CD4-positive, alpha-beta T cell treated with Interleukin-6 for 4 hours (primary cell): ENCODE measurements at places on chromosomes 5 and 9.

GRCh38 chr9:95413793-95414192 is 96.3 kb upstream of the FANCC start:
- DNase-seq = no peak

DNA sequence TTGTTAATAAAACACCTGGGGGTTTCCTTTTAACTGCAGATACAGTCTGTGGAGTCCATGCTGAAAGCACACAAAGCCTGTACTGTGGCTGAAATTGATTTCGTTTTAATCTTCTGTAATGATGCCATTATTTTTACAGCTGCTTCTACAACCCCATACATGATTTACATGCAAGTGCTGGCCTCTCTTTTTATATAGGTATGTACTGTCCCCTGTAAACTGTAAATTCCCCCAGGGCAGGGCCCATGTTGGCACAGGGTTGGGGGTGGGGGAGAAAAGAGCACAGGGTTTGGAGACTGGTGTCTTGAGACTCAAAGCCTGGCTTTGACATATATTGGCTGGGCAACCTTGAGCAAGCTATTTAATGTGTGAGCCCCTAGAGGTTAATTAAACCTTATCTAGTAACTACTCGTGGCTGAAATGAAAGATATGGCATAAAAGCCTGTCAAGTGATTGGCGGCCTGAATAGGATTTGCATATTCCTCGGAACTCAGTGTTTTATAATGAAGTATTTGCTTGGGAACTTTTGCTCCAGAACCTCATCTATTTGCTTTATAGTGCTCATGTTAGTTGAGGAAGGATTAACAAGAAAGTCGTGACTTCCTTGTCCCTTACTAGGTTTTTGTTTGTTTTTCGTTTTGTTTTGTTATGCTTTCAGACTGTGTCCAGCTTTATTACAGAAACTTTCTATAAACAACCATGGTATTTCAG is 34.0 kb downstream of the KLF4 start:
- DNase-seq = no peak

DNA sequence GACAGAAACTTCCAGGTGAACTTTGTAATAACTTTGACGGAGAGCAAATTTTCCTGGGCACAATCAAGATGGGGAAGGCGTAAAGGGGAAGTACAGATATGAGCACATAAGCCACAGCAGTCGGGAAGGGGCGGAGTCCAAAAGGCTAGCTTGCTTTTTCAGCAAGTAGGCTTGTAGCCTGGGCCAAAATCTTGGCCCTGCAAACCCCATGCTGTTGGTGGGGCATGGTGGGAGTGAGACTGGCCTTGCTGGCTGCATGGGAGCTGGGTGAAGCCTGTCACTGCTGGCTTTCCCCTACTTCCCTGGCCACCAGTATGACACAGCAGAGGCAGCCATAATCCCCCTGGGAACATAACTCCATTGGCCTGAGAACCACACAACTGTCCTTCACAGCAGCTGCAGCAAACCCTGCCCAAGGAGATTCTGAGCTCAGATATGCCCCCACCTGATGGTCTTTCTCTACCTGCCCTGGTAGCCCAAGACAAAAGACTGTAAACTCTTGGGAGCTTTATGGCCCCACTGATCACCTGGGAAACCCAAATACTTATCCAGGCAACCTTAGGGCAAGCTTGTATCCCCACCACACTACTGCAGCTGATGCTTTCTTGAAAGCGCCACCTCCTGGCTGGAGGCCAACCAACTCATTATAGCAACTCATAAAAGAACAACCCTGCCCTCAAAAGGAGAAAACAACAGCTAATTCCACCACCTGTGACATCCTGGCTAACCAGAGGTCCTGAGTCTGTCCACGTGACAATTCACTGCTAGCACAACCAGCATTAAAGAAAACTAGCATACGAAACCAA is 24.0 kb downstream of the DCTN4 start:
- DNase-seq = peak; percentile 10

- DNase-seq = no peak
Measured at GRCh38 chr5:77806213-77806843, 30.2 kb upstream of the TBCA start.

- no peak for DNase-seq
Measured at GRCh38 chr5:14417792-14418765, 163.5 kb upstream of the OTULINL start.
